ENCODE measurements at places on chromosomes 4 and X. TPM values are rescaled to one million over a fixed set of nuclear protein-coding genes. Genes with fewer than 3 reads are reported as not detected.

Gene NR0B1
- not detected for total RNA-seq

Gene HAUS7
- total RNA-seq, result 31.6 TPM

Gene RHOXF2
- total RNA-seq, result not detected

Gene TEX13A
- not detected for total RNA-seq

Gene CSN1S1
- total RNA-seq, result not detected

Gene SSX2B
- not detected for total RNA-seq

Gene RBMXL3
- total RNA-seq, result not detected

Gene CUL4B
- 61.2 TPM for total RNA-seq

Gene UGT2B15
- total RNA-seq, result 0.15 TPM

Gene CAPN6
- total RNA-seq, result 0.28 TPM

Gene SCRG1
- total RNA-seq, result 0.06 TPM

Data from lung (tissue), 17 donors.